Dermis microvascular lymphatic vessel endothelial cell (primary cell): ENCODE measurements at places on chromosomes 1 and 21.
A peak's percentile ranks its signal among the peaks of the same experiment; 100 is the strongest.

DNA sequence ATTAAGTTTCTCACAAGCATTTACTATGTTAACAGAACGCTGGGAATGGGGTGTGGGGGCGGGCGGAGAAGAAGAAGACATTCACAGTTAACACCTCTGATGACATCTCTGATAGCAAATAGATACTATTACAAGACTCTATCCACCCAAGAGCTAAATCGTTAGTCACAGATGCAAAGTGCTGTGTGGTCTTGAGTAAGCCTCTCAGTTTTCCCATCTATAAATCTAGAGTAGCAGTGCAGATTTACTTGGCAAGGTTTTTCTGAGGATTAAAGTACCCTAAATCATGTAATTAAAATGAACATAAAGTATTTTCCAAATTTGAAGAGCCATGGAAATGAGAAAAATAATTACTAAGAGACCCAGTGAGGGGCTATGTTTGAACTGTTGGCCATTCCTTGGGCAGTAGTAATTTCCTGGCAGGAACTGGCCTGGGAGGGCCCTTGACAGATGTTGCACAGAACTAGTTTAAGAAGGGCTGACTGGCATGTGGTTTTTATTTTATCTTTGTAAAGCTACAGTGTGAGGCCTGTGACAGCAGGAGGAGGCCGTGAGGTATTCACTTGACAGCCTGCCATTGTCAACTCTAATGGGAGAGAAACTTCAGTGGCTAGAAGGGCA, 58.7 kb upstream of the APOBEC4 start:
- DNase-seq: no peak

GRCh38 chr1:33326785-33327184, 5.9 kb upstream of the A3GALT2 start:
- no peak for DNase-seq

GRCh38 chr1:150507912-150508864, at the start of gene ECM1:
Gene ECM1, plus strand, starts transcription at chr1:150508109. Its CDS starts 101 bp downstream, at chr1:150508210.
- peak; percentile 72 for DNase-seq

DNA sequence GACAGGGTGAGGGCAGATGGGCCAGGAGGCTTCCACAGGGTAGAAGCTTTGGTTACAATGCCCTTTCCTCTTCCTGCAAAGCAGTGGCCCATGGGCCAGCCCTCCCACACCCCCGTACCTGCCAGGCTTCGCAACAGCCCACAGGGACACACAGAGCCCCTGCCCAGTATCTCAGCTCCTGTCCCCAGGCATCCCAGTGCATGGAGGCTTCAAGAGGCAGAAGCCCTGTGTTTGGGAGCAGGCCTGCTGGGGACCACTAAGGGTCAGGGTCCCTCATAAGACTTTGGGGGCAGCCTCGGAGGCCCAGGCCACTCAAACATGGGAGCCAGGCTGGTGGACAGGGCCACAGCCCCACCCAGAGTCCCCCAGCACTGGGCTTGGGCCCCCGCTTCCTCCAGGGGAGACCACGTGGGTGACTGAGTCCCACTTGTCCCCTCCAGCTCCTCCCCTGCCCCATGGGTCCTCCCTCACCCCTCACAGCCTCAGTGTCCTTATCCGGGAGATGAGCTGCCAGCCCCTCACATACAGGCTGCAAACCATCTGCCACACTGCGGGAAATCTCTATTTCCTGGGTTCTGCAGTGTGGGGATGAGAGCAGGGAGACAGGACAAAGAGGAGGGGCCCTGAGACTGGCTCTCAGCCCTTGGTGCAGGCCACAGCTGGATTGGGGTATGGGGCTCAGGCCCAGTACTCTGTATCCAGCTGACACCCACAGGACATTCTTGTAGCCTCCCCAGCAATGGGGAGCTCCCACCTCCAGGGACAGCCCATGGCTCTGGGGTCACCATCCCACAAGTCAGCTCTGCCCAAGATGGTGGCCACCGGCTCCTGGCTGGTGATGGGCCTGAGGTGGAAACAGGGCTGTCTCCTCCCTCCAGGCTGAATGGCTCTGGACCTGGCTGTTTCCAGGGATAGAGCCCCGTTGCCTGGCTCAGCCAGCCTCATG, 50.7 kb downstream of the WNT9A start:
- no peak for DNase-seq

DNA sequence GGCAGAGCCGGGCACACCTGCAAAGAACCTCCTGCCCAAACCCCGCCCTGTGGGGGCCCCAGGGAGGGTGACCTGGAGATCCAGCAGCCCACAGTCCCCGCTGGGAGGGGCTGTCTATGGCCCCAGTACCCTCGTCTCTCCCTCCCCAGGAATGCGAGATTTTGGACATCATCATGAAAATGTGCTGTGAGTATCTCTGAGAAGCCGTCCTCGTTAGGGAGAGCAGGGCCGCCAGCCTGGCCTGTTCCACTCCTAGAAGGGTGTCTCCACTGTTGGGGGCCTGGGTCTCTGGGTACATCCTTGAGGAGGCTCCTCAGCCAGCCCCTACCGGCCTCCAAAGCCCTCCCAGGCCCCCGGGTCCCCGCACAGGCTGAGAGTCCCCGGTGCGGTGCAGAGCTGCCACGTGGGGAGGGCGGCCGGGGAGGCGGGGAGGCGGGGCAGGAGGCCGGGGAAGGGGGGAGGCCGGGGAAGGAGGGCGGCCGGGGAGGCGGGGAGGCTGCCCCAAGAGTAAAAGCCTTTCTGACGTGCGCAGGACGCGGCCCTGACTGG, 18.7 kb downstream of the COL6A1 start:
- no peak for DNase-seq

- DNase-seq: no peak
These were observed 130.1 kb upstream of the SOD1 start for GRCh38 chr21:31529406-31529805.

DNA sequence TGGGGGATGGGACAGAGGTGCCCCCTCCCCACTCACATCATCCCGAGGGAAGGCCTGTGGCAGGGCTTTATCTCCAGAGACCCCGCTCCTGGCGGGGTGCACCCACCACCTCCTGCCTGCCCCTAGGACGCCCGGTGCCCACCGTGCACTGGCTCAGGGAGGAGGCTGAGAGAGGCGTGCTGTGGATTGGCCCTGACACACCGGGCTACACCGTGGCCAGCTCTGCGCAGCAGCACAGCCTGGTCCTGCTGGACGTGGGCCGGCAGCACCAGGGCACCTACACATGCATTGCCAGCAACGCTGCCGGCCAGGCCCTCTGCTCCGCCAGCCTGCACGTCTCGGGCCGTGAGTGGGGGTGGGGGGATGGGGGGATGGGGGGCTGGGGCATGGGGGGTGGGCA, 71.7 kb downstream of the TRIM11 start:
- no peak for DNase-seq

- no peak for DNase-seq
These were observed 34.7 kb downstream of the STYXL2 start for GRCh38 chr1:167128261-167129227.

GRCh38 chr21:41068967-41069642, 98.9 kb upstream of the BACE2 start:
- DNase-seq: peak; percentile 30
